ENCODE measurements at places on chromosomes 3 and 15. TPM values are rescaled to one million over a fixed set of nuclear protein-coding genes. Genes with fewer than 3 reads are reported as not detected.
A peak's percentile ranks its signal among the peaks of the same experiment; 100 is the strongest.

DNA sequence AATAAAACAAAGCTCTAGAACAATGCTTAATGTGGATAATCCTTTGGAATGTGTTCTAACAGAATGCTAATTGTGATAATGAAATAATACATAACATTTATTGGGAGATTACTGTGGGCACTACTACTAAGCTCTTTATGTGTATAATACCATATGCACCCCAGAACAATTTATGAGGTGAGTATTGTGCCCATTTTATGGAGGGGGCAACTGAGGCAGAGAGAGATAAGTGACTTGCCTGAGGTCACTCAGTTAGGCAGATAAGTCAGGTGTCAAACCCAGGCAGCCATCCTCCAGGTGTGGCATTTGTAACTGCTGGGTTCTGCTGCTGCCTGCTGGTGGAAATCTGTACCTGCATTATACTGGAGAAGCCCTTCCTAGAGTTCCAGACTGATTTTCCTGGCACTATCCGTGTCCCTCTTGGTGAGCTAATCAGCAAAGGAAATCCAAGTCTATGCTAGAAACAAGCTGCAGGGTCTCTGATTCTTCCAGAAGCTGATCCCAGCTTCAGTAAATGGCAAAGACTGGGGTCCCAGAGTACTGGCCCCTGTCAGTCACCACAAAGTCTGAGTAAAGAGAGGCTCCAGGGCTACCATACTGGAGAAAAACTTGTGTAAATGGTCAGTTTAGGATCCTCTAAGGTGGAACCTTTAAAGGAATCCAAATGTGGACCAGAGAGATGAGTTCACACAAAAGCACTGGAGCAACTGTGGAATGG lies 22.6 kb upstream of the RBP1 start:
- no peak overlapping the region for H3K27ac ChIP-seq
- DNase-seq: peak; percentile 47
- no peaks in the 10 kb centered on the region for H3K36me3 ChIP-seq
- no peak overlapping the region for H3K4me3 ChIP-seq
- H3K4me1 ChIP-seq: no peaks in the 10 kb centered on the region

Gene WDR72
- total RNA-seq: 0.60 TPM

Gene SLC38A3
- 29.8 TPM for total RNA-seq

- H3K27ac ChIP-seq: no peak overlapping the region
- no peaks in the 10 kb centered on the region for H3K36me3 ChIP-seq
- no peaks in the 10 kb centered on the region for H3K27me3 ChIP-seq
- no peak for DNase-seq
Measured at GRCh38 chr3:72418244-72418643, 430.0 kb downstream of the SHQ1 start.

Gene ANKRD34C
- total RNA-seq: not detected

DNA sequence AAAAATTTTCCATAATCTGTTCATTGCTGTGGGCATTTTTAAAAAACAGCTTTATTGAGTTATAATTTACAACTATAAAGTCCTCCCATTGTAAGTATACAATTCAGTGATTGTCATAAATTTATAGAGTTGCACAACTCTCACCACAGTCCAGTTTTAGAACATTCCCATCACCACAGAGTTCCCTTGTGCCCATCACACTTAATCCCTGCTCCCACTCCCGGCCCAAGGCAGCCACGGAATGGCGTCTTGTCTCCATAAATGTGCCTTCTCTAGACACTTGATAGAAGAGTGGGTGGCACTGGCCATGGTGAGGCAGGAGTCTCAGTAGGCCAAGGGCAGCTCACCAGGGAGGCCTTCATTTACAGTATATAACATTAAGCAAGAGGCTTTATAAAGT lies 6.3 kb downstream of the TSEN2 start:
- no peak overlapping the region for H3K27ac ChIP-seq
- no peaks in the 10 kb centered on the region for H3K27me3 ChIP-seq
- no peak for DNase-seq
- H3K4me1 ChIP-seq: peaks cover 16% of the 10 kb centered on the region

- H3K27me3 ChIP-seq: no peaks in the 10 kb centered on the region
- H3K4me3 ChIP-seq: no peak overlapping the region
- H3K27ac ChIP-seq: no peak overlapping the region
- H3K36me3 ChIP-seq: no peaks in the 10 kb centered on the region
- H3K4me1 ChIP-seq: no peaks in the 10 kb centered on the region
Measured at GRCh38 chr3:171239757-171240503, 213.4 kb upstream of the SLC2A2 start.

Gene HERC2
- total RNA-seq: 25.6 TPM

GRCh38 chr3:124248471-124249028 lies 256.6 kb upstream of the ROPN1 start:
- no peak overlapping the region for H3K27ac ChIP-seq
- H3K27me3 ChIP-seq: peaks cover 14% of the 10 kb centered on the region
- DNase-seq: no peak
- no peaks in the 10 kb centered on the region for H3K36me3 ChIP-seq
- H3K4me3 ChIP-seq: no peak overlapping the region

DNA sequence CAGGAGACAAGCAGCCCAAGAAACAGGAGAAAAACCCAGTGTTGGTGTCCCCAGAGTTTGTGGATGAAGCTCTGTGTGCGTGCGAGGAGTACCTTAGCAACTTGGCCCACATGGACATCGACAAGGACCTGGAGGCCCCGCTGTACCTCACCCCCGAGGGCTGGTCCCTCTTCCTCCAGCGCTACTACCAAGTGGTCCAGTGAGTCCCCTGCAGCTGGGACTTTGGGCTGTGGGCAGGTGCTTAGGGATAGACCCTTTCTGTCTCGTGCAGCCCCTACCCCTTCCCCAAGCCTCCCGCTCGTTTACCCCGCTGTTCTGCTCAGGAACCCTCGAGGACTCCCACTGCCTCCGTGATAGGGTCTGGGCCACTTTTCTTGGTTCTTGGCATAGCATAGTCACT lies 10.5 kb downstream of the TTLL3 start:
- no peaks in the 10 kb centered on the region for H3K27me3 ChIP-seq
- H3K27ac ChIP-seq: no peak overlapping the region
- 0 out of 3 replicates have a peak, but pooled peaks cover 3% of the 10 kb centered on the region for H3K36me3 ChIP-seq
- H3K4me3 ChIP-seq: no peak overlapping the region
- no peaks in the 10 kb centered on the region for H3K4me1 ChIP-seq

Gene RBPMS2
- not detected for total RNA-seq

DNA sequence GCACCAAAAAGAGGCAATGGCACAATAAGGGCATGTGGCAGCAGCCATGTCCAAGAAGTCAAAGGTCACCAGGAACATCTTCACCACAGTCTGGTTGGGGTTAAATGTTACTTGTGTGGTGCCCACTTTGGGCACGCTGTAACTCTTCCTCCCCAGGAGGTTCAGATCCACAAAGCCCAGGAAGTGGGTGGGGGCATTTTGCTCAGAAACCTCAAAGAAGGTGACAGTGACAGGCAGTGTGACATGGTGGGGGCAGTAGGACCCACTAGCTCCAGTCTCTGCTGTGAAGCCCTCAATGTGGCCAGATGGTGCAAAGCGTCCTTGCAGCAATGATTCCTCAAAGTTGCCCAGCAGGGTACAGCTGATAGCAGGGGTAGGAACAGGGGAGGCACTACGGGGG lies 5.8 kb downstream of the ZNF80 start:
- no peak for DNase-seq
- no peak overlapping the region for H3K4me3 ChIP-seq
- H3K27ac ChIP-seq: no peak overlapping the region
- peaks cover 4% of the 10 kb centered on the region for H3K27me3 ChIP-seq
- H3K4me1 ChIP-seq: no peaks in the 10 kb centered on the region

DNA sequence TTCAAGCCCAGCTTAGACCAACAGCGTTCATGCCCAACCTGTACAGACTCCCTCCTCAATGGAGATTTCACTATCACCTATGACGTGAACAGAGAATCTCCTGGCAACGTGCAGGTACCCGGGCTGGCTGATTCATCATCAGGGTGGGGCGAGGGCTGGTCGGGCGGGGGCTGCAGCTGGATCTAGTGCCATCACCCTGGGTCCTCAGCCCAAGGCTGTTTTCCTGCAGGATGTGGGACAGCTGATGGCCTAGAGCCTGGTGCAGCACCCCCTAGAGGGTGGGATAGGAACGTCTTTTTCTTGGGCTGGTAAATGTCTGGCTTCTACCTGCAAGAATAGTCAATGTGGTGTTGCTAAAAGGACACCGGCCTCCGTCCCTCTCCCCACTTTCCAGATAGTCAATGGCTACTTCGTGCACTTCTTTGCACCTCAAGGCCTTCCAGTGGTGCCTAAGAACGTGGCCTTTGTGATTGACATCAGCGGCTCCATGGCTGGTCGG lies 4.4 kb downstream of the ITIH3 start:
- no peak overlapping the region for H3K4me3 ChIP-seq
- H3K4me1 ChIP-seq: peaks cover 51% of the 10 kb centered on the region
- peak; percentile 41 for DNase-seq
- peaks cover 32% of the 10 kb centered on the region for H3K36me3 ChIP-seq
- no peak overlapping the region for H3K27ac ChIP-seq
- H3K27me3 ChIP-seq: no peaks in the 10 kb centered on the region

Gene PROK2
- total RNA-seq: not detected

DNA sequence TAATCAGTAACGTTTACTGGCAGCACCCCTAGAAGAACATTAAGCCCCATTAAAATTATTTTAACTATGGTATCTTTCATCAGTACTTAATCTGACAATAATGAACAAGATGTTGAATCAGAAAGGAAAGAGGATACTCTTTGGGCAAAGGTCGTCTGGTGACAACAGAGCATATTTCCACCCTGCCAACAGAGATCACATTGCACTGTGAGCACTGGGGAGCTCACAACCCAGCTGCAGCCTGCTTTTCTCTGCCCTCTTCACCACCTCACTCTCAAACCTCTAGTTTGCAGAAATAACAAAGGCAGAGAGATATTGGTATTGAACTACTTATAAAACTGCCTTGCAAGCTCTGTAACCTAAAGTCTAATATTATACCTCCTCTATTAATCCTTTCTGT lies 130.0 kb downstream of the FBN1 start:
- H3K27me3 ChIP-seq: no peaks in the 10 kb centered on the region
- H3K4me1 ChIP-seq: no peaks in the 10 kb centered on the region
- no peaks in the 10 kb centered on the region for H3K36me3 ChIP-seq
- no peak overlapping the region for H3K4me3 ChIP-seq
- no peak for DNase-seq

- no peak overlapping the region for H3K27ac ChIP-seq
- H3K4me1 ChIP-seq: no peaks in the 10 kb centered on the region
- H3K27me3 ChIP-seq: no peaks in the 10 kb centered on the region
- DNase-seq: no peak
- no peaks in the 10 kb centered on the region for H3K36me3 ChIP-seq
Measured at GRCh38 chr3:157059661-157060060, 100.3 kb downstream of the CCNL1 start.

GRCh38 chr3:24119321-24119751 lies 174.2 kb downstream of the NR1D2 start:
- H3K27me3 ChIP-seq: no peaks in the 10 kb centered on the region
- no peaks in the 10 kb centered on the region for H3K4me1 ChIP-seq
- no peak overlapping the region for H3K27ac ChIP-seq
- H3K36me3 ChIP-seq: no peaks in the 10 kb centered on the region
- no peak for DNase-seq
- H3K4me3 ChIP-seq: no peak overlapping the region

GRCh38 chr3:178002113-178002512 lies 534.1 kb upstream of the KCNMB2 start:
- no peaks in the 10 kb centered on the region for H3K27me3 ChIP-seq
- no peak for DNase-seq
- no peaks in the 10 kb centered on the region for H3K36me3 ChIP-seq
- H3K4me1 ChIP-seq: no peaks in the 10 kb centered on the region

- no peak overlapping the region for H3K4me3 ChIP-seq
- DNase-seq: no peak
- H3K27me3 ChIP-seq: no peaks in the 10 kb centered on the region
- H3K4me1 ChIP-seq: peaks cover 99% of the 10 kb centered on the region
- peaks cover 9% of the 10 kb centered on the region for H3K36me3 ChIP-seq
Measured at GRCh38 chr3:149604125-149604875, 53.5 kb downstream of the WWTR1 start.

Gene SLC27A2
- 12.3 TPM for total RNA-seq

- H3K36me3 ChIP-seq: no peaks in the 10 kb centered on the region
- H3K4me3 ChIP-seq: no peak overlapping the region
- H3K27me3 ChIP-seq: no peaks in the 10 kb centered on the region
- H3K4me1 ChIP-seq: no peaks in the 10 kb centered on the region
- H3K27ac ChIP-seq: no peak overlapping the region
Measured at GRCh38 chr3:81823882-81824395, 62.5 kb upstream of the GBE1 start.
